ENCODE measurements at places on chromosomes 5 and 9.

DNA sequence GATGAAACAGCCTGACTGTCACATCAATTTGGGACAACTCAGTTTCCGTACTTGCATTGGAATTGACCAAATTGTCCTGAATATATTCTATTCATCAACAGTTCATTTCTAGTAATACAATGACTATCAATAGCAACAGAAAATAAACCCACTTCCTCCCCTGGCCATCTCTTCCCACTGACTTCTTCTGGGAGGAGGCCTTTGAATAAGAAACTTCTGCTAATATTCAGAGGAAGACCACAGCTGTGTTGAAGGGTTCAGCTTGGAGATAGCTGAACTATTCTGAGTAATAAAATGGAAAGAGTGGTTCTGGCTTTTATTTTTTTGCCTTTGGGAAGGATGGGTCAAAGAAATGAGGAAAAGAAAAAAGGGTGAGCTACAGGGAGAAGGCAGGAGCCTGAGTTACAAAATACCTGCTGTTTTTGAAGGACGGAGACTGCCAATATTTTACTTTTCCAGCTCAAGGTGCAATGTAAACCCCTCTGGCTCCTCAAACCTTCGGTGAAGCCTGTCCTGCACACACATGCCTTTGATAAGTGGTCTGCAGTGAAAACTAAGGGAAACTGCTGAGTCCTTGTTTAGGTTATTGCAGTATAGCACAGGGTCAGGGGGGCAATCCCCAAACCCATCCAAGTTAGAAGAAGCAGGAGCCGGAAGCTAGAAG, 29.9 kb downstream of the FYB1 start:
- DNase-seq = no peak

- no peak for DNase-seq
Measured at GRCh38 chr5:173742432-173742816, 126.0 kb upstream of the BOD1 start.

DNA sequence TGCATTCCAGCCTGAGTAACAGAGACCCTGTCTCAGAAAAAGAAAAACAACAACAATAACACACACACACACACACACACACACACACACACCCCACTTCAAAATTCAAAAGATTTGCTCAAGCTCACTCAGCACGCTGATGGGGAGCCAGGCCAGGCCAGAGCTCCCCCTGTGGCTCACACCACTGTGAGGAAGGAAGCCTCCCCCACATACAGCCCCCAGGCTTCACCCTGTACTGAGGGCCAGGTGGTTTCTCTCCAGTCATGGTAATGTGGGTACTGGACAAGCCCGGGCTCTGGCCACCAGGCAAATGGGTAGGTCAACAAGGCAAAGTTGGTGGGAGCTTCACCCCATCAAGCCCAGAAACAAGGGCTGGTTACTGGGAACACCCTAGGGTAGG, 19.0 kb downstream of the ATOX1 start:
- DNase-seq = no peak

GRCh38 chr5:174529925-174530681, 194.3 kb upstream of the MSX2 start:
- no peak for DNase-seq

GRCh38 chr5:152883066-152883775, 478.1 kb upstream of the NMUR2 start:
- DNase-seq = no peak

- no peak for DNase-seq
Measured at GRCh38 chr5:63563008-63563917, 399.0 kb downstream of the HTR1A start.

DNA sequence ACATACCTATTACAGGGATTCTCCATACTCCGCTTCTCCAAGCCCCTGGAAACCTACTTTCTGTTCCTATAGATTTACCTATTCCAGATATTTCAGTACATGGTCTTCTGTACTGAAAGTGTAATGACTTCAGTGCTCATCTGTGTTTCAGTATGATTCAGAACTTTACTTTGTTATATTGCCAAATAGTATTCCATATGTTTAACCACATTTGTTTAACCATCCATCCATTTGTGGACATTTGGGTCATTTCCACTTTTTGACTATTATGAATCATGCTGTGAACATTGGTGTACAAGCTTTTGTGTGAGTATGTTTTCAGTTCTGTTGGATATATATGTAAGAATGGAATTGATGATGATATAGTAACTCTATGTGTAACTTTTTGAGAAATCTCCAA, 188.9 kb downstream of the PDZD2 start:
- peak; percentile 24 for DNase-seq

Data from EL (cell line).